ENCODE measurements at places on chromosomes 7 and 10.

- no peak for DNase-seq
Observed at GRCh38 chr10:57694956-57695608, 572.6 kb downstream of the IPMK start.

GRCh38 chr10:109895848-109896247 is 27.5 kb downstream of the XPNPEP1 start:
- no peak for DNase-seq

- DNase-seq, result peak; percentile 88
Observed at GRCh38 chr7:150755473-150756099, 18.4 kb downstream of the GIMAP5 start.

DNA sequence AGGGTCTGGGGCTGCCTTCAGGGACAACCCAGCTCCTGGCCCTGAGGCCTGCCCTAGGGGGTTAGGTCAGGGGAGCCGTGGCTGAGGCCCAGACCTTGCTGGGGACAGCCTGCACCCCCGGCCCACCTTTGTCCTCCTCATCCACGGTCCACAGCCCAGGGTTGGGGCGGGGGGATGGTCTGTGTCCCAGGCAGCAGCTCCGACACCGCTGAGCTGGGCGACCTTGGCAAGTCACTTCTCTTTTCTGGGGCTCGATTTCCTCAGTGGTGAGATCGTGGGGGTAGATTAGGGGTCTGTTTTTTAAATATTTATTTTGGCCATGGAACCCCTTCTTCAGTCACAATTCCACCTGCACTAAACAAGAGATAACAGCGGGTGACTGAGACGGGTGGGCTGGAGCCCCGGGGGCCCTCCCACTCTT is 30.9 kb downstream of the DNAJB12 start:
- no peak for DNase-seq

- DNase-seq, result no peak
Observed at GRCh38 chr10:90642136-90642535, 215.7 kb downstream of the HTR7 start.

DNA sequence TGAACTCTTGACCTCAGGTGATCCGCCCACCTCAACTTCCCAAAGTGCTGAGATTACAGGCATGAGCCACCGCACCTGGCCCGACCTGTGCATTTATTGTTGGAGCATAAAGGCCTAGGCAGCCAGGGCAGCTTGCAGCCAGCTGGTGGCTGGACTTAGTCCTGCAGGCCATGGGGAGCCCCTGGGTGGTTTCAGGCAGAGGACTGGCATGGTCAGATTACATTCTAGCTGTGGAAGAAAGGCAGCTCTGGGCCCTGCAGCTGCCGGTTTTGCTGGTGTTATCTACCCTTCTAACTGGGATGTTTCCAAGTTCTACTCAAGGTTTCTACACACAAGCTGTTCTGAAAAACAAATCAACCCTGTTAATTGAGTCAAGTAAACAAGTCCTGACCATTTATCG is 22.7 kb upstream of the MKRN1 start:
- DNase-seq, result no peak

GRCh38 chr7:87220734-87221215 is 1.2 kb upstream of the TMEM243 start:
- DNase-seq, result no peak

- no peak for DNase-seq
Observed at GRCh38 chr10:105770524-105771212, 1129.6 kb downstream of the SORCS3 start.

DNA sequence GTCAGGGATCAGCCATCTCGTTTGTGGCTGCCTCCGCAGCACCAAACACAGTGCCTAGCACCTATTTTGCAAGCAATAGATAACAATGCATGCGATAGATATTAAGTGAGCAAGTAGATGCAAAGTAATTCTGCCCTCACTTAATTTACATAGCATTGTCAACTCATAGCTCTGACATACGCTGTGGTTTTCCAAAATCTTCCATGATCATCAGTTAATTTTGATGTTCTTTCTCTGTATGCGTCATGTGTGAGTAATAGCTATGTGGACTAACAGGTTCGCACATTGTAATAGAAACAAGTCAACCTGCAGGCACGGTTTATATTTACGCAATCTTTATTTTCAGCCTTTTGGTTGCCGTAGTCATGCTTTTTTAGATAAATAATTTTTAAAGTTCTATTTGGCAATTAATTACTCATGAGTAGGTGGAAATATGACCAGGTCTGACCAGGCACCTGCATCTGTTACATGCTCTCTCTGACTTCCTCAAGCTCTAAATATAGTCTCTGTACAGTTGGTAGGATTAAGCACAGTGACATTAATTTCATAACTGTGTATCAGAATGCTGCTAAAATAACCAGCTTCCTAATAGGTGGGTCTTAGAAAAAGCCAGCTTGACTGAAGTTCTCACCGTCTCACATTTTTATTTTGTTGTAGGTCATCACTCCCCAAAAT is 13.3 kb downstream of the MAP3K8 start:
- peak; percentile 20 for DNase-seq

- DNase-seq, result no peak
Observed at GRCh38 chr7:148540041-148540738, 50.4 kb upstream of the C7orf33 start.

- no peak for DNase-seq
Observed at GRCh38 chr7:69464035-69464434, 134.2 kb upstream of the AUTS2 start.

- DNase-seq, result peak; percentile 96
Observed at GRCh38 chr7:7251742-7252141, 69.4 kb downstream of the C1GALT1 start.

DNA sequence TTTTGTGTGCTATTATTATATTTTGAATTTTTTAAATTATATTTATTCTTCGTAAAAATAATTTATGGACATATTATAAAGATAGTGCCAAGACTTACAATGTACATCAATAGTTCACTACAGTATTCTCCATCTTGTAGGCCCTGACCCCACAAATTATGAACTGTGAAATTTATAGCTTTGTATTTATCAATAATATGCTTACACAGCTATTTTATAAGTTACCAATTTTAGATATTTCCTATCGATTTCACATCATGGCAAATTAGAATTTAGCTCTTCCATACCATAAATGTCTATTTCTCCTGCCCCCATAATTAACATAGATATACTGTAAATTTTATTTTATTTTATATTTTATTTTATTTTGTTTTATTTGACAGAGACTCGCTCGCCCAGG is 34.4 kb upstream of the GNAI1 start:
- DNase-seq, result no peak

DNA sequence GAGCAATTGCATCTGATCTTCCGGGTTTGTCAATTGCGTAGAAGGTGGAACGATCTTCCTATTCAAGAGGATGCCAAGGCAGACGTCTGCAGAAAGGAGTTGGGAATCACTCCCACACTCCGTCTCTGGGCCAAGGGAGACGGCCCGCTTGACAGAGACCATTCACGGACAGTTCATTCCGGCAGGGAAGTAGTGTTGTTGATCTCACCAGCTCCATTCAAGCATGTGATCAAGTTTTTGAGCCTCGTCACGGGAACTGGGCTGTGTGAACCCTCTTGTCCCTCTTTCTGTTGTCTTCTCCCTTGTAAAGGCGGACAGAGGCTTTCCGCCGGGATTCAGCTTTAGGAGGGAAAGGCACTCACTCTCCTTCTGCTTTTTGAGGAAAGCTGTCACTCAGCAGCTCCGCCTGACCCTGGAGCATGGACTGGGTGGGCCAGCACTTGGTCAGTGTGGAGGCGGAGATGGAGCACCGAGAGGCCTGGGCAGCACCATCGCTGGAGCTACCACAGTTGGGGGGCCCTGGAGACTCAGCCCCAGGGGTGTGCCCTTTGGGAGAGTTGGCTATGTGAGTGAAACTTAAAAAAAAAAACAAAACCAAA is 44.9 kb downstream of the SPDYE5 start:
- DNase-seq, result no peak

DNA sequence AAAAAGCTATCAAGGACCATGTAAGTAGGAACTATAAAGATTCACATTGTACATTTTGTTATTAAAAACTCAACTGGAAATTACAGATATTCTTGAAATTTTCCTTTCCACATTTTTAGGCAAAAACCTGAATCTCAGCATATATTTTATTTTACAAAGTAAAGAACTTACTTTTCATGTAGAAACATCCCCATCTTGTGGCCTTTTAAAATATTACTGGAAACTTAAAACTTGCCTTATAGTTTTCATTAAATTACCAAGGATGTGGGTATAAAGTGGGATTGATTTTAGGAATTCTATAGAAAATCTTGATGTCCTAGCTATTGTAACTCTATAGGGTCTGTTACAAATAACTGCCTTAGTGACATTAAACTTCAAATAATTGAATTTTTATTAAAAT is 10.6 kb downstream of the DBF4 start:
- DNase-seq, result peak; percentile 19

- DNase-seq, result peak; percentile 28
Observed at GRCh38 chr10:84194424-84195043, at the start of gene CDHR1. Gene CDHR1 (plus strand): TSS chr10:84194537. CDS start chr10:84194761, 224 bp downstream.

- DNase-seq, result no peak
Observed at GRCh38 chr10:119248681-119249080, 41.3 kb downstream of the GRK5 start.

- no peak for DNase-seq
Observed at GRCh38 chr7:157500171-157500960, 163.6 kb downstream of the DNAJB6 start.

GRCh38 chr7:40492946-40493345 is 358.1 kb downstream of the SUGCT start:
- DNase-seq, result no peak

- no peak for DNase-seq
Observed at GRCh38 chr7:119196183-119196582, 971.7 kb downstream of the ANKRD7 start.

DNA sequence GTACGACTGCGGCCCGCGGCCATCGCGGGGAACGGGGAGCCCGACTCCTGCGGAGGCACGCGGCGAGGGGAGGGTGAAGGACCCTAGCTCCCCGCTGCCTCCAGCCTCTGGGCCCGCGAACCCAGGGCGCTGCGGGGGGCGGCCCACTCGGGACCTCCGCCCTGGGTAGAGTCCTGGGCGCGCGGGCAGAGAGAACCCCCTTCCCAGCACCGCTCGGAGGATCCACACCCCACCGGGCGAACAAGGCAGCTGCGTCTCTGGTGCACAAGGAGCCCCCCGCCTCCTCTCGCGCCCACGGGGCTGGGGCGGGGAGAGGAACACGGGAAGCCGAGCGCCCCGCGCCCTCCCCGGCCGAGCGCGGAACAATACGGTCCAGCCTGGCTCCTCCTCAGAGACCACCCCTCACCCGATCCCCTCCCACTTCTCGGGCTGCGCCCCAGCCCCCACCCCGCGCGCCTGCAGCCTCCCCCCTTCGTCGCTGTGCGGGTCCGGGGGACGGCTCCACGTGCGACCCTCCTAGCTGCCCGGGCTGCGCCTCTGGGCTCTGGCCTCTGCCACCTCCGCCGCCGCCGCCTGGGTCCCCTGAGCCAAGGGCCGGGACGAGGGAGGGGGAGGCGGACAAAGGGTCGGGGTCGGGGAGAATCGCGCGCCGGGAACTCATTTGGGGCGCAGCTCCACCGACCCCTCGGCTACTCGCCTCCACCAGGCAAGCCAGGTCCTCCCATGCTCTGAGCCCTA is at the start of gene WDR86:
Gene WDR86 (minus strand): TSS at position 372 of the 738 bp plus-strand sequence. CDS start 449 bp downstream, outside the sequence.
- no peak for DNase-seq

DNA sequence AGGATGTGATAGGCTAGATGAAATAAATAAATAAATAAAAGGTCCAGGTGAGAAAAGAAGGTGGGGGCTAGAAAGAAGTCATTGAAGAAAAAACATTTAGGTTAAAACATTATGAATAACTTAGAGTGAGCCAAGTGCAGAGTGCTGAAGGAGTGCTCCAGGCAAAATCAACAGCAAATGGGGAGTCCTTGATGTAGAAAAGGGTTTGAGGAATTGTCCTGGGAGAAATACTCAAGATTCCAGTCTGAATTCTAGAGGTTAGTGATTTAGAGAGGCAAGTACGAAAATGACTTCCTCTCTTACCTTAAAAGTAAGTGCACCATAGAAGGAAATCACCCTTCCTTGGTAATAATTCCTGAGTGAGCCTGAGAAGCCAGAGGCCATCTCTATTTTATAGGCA is 19.7 kb downstream of the CAV1 start:
- DNase-seq, result no peak

DNA sequence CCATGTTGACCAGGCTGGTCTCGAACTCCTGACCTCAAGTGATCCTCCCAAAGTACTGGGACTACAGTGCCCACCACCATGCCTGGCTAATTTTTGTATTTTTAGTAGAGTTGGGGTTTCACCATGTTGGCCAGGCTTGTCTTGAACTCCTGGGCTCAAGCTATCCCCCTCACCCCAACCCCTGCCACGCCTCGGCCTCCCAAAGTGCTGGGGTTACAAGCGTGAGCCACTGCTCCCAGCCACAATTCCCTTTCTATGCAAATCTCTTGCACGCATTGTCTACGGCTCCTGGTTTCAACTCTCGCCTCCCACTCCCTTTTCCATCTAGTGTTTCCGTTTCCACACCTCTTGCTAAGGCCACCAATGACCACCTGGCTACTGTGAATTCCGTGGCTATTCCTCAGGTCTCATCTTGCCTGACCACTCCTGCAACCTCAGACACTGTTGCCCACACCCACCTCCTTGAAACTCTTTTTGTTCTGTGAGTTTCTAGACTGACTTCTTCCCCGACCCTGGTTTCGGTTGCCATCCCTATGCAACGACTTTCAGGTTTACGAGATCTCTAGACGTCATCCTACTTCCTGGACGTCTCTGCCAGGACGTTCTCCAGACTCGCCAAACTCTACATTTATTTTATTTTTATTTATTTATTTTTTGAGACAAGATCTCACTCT is 3.4 kb downstream of the CLDN3 start:
- DNase-seq, result no peak

DNA sequence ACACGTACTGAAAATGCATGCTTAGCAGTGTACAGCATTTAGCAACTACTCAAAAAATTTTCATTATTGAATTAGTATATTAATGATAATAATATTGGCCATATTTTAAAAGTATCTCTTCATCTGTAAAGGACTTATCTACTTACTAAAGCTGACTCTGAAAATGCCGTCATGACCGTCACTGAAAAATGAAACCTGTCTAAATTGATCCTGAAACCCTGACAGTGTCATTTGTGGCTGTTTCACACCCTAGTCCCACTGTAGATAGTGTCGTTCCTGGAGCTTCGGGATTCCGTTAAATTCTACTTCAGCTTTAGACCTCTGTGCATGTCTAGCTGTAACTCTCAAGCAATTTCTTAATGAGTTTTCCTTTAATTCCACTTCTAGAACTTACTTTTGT is 35.8 kb upstream of the EZH2 start:
- DNase-seq, result no peak

GRCh38 chr10:5434017-5434753 is 21.8 kb downstream of the NET1 start:
- peak; percentile 35 for DNase-seq

DNA sequence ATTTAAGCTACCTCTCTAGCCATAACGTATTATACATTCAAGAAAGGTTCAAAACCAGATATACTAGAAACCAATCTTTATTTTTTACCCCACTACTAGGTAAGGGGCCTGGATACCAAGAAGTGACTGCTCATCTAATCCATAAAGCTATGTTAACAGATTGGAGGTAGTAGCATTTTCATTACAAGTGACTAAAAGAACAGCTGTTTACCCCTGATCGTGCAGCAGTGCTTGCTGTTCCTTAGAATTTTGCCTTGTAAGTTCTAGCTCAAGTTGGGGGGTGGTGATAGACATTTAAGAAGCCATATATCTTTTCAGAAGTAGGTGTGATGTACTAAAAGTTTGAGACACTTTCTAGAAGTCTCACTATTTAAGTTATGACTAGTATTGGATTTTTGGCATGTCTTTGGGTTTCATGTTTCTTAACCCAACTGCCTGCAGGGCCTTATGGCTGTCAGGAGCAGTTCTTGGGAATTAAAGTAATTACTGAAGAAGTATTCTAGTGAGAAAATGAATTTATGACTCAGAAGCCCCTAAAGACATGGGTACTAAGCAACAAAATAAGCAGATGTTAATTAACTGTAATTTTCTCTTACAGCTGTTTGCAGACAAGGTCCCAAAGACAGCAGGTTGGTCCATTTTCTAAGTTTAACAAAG is 2.3 kb downstream of the PPIA start:
- DNase-seq, result no peak
